Thoracic aorta (tissue), 2 donors: ENCODE measurements at places on chromosomes 16 and 17.

GRCh38 chr17:32256012-32256700 is 9.5 kb upstream of the RHBDL3 start:
- H3K27me3 ChIP-seq, result no peaks in the 10 kb centered on the region
- no peaks in the 10 kb centered on the region for H3K36me3 ChIP-seq
- DNase-seq, result no peak
- H3K4me3 ChIP-seq, result no peak overlapping the region

DNA sequence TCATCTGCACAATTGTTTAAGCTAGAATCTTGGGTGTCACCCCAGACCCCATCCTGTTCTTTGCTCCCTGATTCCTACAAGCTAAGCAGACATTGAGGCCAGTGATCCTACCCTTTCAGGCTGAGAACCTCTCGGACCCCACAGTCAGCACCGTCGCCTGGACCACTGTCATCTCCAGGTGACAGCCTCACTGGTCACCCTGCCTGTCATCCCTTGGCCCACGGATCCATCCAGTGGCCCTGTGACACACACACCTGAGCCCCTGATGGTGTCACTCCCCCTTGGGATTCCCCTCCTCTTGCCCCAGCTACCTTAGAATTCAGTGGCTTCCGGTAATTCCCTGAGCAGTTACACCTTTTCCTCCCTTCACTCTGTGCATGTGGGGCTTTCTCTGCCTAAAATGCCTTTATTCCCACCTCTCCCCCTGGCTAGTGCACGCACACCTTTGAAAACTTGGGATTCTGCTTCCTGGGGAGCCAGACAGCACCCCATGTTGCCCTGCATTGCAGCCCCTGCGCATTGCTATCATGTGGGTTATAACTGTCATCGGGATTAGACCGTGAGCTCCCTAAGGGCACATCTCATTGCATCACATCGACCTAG is 3.0 kb downstream of the C16orf86 start:
- DNase-seq, result no peak
- peaks cover 24% of the 10 kb centered on the region for H3K4me1 ChIP-seq
- H3K27me3 ChIP-seq, result no peaks in the 10 kb centered on the region
- H3K4me3 ChIP-seq, result no peak overlapping the region
- H3K27ac ChIP-seq, result no peak overlapping the region
- no peaks in the 10 kb centered on the region for H3K36me3 ChIP-seq

DNA sequence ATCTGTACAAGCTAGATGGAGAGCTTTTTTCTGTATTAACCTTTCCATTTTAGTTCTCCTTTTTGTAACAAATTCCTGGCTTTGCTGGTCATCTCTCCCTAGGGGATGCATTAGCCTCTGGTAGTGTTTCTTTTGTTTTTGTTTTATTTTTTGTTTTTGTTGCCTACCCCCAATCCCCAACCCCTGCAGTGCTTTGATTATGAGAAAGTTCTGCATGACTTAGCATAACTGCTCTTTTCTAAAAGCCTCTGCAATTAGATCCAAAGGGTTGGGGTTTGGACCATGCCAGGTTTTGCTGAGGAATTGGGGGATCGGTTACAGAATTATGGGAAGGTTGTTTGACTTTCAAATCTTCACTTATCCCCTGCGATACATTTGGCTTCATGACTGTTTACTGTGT is 98.2 kb downstream of the ADAMTS18 start:
- H3K36me3 ChIP-seq, result no peaks in the 10 kb centered on the region
- H3K4me3 ChIP-seq, result no peak overlapping the region
- H3K27ac ChIP-seq, result no peak overlapping the region
- DNase-seq, result no peak
- no peaks in the 10 kb centered on the region for H3K4me1 ChIP-seq

GRCh38 chr17:43534909-43535308 is 11.2 kb downstream of the ETV4 start:
- no peak overlapping the region for H3K27ac ChIP-seq
- peaks cover 3% of the 10 kb centered on the region for H3K4me1 ChIP-seq
- DNase-seq, result no peak
- no peak overlapping the region for H3K4me3 ChIP-seq
